Right cardiac atrium (tissue), 5 donors: ENCODE measurements at places on chromosomes 2 and 18. TPM values are rescaled to one million over a fixed set of nuclear protein-coding genes. Genes with fewer than 3 reads are reported as not detected.

The SH3BP4 gene
- total RNA-seq: 32.0 TPM

The OSGEPL1 gene
- total RNA-seq: 9.4 TPM

The SLC9A4 gene
- not detected for total RNA-seq

The MDH1B gene
- 1.1 TPM for total RNA-seq

The MSH6 gene
- 25.9 TPM for total RNA-seq

The CYS1 gene
- total RNA-seq: 6.0 TPM

The RTP5 gene
- total RNA-seq: not detected

The SCG2 gene
- 0.09 TPM for total RNA-seq

The CREG2 gene
- 0.17 TPM for total RNA-seq

The CD226 gene
- 1.8 TPM for total RNA-seq

The PROKR1 gene
- not detected for total RNA-seq

The STARD6 gene
- not detected for total RNA-seq

- no peak for DNase-seq
Measured at GRCh38 chr18:27762054-27762453, 414.9 kb downstream of the CDH2 start.

DNA sequence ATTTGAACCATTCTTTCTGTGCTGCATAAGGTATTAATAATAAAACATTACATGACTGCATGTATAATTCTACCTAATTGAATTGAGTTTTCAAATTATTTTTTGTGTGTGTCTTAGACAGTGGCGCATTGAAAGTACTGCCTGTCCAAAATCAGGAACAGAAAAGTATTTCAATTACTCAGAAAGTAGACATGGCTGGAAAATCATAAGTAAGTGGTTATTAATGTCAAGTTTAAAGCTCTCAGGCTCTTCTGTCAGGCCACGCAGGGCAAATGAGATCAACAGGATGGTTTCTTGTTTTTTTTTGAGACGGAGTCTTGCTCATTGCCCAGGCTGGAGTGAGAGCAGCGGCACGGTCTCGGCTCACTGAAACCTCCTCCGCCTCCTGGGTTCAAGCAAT lies 32.4 kb upstream of the DARS1 start:
- no peak for DNase-seq

DNA sequence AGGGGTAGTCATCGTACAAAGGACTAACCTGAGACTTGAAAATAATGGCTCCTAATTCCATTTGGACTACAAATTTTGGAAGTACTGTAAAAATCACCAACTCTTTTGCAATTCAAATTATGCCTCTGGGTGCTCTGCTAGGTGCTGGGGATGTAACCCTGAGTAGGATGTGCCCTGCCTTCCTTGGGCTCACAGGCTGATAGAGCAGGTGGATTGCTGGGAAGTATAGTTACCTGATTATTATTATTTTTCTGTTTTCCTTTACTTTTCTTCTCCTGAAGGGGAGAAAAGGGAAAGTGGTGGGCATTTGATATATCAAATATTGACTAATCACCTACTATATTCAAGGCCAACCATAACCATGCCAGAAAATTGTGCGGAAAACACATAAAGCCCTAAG lies 119.3 kb upstream of the RIOK3 start:
- DNase-seq: no peak

DNA sequence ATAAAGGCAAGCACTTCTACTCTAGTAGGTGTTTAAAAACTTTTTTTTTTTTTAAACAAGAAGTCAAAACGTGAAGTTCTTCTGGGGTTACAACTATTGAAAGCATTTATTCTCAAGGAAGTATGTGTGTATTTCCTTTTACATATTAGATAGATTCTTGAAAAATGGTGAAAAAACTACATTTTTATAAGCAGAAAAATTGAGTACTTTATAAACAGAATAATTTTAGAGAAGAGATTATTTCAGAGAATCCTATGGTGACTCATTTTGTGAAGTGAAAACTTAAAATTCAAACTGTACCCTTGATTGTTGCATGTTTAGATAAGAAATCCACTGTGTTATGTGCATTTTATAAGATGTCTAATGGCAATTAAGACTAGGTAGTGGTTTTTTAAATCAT lies 2.9 kb downstream of the EML4 start:
- DNase-seq: no peak

GRCh38 chr2:236359426-236360045 lies 95.3 kb upstream of the ASB18 start:
- DNase-seq: no peak

GRCh38 chr2:224847961-224848850 lies 132.0 kb upstream of the CCDC195 start:
- DNase-seq: peak; percentile 51

DNA sequence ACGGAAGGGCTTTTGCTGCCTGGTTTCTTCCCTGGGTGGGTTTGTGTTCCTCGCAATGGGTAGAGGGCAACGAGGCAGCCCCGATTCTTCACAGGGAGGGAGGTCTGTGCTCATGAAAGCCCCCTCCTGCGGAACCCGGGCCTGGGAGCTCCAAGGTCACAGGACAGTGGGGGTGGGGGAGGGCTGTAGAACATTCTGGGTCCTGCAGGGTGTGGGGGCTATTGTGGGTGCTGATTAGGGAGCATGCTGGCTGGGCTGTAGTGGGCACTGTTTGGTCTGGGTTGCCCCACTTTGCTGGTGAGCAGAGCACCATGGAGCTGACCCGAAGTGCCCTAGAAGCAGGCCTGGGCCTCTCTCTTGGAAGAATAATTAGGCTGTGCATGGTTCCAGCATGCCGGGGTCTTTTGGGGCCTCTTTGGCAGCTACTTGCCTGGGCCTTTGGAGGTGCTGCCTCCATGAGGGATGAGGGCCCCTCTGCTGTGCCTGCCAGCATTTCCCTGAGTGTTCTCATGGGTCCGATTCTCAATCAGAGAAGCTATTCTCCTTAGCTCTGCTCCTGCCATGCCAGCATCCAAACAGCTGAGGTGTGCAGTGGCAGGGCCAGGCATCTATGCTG lies 232.2 kb upstream of the HS6ST1 start:
- DNase-seq: no peak

GRCh38 chr2:140577453-140577852 lies 1553.4 kb downstream of the LRP1B start:
- no peak for DNase-seq

DNA sequence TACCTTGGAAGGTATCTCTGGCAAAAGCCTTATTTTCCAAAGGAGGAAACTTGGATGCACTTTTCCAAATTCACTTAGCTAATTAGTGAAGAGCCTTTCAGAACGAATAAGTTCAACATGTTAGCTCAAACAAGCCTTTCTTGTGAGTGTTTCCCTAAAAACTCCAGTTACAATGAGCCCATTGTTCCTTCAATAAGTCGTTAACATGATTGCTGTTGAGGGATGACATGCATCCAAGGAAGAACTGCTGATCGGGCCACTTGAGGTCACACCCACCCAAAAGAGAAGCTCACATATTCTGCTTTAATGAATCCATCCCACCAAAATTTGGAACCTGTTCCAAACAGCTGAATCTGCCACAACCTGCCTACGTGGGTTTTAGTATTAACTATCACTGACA lies 48.1 kb upstream of the SLC35G4 start:
- DNase-seq: no peak

GRCh38 chr18:65827444-65827843 lies 76.6 kb downstream of the CDH7 start:
- DNase-seq: no peak

DNA sequence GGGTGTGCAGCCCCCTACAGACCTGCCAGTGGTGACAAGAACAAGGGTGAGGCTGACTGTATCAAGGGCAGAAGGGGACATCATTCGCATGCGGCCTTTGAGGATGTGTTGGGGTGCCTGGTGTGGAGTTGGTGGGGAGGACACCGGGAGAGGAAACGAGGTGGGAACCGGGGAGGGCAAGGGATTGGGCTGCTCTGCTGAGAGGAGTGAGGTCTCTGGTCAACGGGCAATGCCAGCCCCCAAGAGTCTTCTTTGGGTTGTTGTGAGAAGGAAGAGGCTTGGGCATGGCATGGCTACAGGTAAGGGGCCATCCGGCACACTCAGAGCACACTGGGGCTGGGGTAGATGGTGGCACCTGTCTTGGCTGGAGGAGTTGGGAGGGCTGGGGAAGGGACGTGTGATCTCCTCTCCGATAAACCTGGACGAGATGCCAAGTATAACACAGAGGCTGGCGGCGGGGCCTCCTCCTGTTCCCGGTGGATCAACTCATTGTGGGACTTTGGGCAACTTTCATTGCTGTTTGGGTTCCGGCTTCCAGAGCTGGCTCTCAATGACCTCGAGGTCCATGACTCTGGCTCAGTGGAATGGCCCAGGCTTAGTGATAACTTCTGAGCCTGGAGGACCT lies 37.0 kb downstream of the KCNF1 start:
- DNase-seq: no peak

- no peak for DNase-seq
Measured at GRCh38 chr2:10265329-10266132, 37.2 kb upstream of the HPCAL1 start.

DNA sequence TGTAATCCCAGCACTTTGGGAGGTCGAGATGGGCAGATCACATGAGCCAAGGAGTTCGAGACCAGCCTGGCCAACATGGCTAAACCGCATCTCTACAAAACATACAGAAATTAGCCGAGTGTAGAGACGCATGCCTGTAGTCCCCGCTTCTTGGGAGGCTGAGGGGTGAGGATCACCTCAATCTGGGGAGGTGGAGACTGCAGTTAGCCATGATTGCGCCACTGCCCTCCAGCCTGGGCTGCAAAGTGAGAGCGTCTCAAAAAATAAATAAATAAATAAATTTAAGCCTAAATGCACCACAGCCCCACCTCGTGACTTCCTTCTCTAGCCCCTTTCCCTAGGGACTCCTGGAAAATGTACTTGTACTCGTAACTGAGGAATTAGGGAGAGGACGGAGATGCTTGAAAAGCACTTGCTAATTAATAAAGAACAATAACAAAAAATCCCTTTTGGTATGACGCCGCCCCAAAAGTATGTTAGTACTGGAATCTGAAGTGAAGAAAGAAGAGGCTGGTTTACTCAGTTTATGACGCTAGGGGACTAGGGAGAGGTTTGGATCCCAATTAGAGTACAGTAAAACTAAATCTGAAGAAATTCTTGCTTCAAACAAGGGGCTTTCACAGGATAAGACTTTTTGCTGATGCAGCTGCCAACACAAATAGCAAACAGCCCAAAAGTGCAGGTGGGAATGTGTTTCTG lies 887 bp upstream of the ZNF396 start:
- no peak for DNase-seq

DNA sequence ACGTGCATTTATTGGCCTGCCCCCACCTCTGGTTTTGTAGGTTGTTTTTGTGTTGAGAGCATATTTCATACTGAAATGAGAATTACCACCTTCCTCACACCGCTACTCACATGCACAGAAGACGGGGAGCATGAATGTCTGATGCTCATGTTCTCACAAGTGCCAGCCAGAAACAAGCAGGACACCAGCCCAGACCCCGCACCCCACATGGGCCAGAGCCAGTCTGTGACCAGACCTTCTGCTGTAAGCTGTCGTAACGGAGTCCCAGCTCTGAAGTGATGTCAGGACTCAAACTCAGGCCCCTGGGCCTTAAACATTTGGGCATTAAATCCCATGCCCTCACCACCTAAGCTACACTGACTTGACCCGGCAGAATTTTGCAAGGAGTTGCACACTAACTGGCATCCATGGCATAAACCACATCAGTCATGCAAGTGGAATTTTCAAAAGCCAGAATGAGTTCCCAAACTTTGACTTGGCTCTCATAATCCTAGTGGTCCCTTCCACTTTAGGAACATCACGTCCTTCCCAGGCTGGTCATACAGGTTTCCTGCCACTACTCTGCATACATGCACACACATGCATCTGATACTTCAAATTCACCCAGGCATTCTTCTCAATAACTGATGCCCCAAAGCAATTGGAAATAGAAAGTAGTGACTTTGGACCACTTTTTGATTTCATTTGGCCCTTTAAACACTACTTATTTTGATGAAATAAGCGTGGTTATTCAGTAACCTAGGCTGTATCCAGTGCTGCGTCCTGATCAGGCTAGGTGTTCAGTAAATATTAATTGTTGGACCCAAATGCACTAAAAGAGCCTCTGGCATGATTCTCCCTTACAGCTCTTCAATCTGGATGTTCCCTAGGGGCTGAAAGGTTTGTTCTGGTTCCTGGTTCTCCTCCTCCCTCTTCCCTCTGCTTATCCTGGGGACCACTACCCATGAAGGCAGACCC lies 223.1 kb upstream of the ID2 start:
- DNase-seq: no peak

DNA sequence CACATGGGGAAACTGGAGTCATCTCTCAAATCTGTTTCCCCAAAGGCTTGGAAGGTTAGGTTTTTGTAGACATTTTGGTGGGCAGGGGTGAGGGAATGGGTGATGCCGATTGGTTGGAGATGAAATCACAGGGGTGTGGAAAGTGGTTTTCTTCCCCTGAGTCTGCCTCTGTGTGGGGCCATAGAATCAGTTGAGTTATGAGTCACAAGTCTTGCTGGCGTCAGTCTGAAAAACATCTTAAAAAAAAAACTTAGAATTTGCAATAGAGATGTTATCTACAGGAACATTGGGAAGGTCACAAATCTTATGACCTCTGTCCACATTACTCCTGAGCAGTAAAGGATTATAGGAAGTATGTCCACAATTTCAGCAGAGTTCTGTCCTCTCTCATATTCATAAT lies 314.6 kb downstream of the CNTNAP5 start:
- no peak for DNase-seq

GRCh38 chr2:128292599-128293425 lies 25.9 kb downstream of the HS6ST1 start:
- peak; percentile 37 for DNase-seq

- no peak for DNase-seq
Measured at GRCh38 chr2:107146181-107146580, 260.2 kb upstream of the ST6GAL2 start.

GRCh38 chr18:45169610-45170009 lies 445.7 kb upstream of the SLC14A2 start:
- DNase-seq: peak; percentile 31

DNA sequence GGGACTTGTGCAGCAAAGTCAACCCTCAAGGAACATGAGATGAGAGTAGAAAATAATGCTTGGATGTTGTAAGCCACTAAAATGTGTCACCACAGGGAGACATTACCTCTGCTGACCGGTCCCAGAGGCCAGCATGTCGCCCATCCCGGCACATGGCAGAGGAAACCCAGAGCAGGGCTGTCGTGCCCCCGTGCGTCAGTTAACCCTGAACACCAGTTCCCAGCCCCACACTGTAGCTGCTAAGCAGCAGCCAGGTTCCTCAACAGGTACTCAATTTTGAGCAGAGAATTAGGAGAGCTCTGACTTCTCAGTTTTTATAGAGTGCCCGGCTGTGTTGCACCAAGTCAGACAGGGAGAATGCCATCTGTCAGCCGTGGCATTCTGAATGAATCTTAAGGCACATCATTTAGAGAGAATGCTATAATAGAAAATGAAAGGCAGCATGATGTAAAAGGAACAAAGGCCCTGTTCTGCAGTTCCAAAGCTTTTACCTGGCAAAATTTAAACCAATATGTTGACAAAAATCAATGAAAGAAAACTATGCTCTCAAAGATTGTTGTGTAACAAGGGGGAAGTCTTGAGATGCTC lies 307.9 kb downstream of the METTL4 start:
- no peak for DNase-seq

GRCh38 chr2:99670768-99671734 lies 181.2 kb upstream of the REV1 start:
- no peak for DNase-seq

DNA sequence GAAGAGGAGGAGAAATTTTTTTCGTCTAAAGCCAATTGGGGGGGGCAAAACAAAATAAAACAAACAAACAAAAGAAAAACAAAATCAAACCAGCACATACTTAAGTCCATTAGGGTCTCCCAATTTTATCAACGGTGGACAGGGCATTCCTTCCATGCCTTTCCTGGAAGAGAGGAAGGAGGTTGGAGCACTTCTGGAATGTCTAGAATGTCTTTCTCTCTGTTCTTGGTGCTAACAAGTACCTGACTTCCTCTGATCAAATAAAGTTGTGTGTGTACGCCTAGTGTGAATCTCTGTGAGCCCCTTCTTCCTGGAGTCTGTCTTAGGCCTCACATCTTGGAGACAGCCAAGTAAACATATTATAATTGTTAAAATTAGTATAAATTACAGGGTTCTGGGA lies 399.0 kb upstream of the LRRTM1 start:
- DNase-seq: no peak
